ENCODE measurements at places on chromosomes 5 and 9.

- DNase-seq = no peak
These were observed 48.7 kb downstream of the TIMD4 start for GRCh38 chr5:156914371-156914737.

GRCh38 chr5:128407944-128408343, 130.1 kb downstream of the FBN2 start:
- no peak for DNase-seq

- no peak for DNase-seq
These were observed 5.6 kb downstream of the WNK2 start for GRCh38 chr9:93189369-93190132.

GRCh38 chr5:162886717-162887116, 550.7 kb upstream of the CCNG1 start:
- no peak for DNase-seq

DNA sequence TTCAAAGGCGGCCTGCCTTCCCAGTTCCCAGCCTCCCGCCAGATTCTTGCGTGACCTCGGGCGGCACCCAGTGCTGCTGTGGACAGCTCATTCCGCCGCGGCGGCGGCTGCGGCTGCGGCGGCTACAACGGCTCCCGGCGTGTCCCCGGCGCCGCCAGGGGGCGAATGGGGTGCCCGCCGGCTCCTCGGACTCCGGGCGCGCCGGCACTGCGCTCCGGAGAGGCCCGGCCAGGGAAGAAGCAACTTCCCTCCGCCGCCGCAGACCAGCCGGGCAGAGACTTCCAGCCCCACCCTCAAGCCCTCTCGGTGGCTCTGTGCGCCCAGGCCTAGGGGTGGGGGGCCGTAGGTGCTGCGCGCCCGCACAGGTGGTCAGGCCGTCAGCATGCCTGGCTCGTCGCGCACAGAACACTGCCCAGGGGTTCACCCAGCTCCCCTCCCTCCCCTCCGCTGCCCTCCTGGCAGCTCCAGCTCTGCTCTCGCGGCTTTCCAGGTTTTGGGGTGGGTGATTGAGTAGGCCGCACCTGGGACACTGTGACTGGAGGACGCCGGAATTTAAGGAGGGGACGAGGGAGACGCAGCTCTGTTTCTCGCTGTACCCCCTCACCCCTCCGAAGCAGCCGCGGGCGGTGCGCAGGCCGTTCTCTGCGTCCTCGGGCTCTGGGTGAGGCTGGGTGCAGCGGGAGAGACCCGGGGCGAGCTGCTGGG, 20.2 kb downstream of the IGIP start:
- DNase-seq = no peak

DNA sequence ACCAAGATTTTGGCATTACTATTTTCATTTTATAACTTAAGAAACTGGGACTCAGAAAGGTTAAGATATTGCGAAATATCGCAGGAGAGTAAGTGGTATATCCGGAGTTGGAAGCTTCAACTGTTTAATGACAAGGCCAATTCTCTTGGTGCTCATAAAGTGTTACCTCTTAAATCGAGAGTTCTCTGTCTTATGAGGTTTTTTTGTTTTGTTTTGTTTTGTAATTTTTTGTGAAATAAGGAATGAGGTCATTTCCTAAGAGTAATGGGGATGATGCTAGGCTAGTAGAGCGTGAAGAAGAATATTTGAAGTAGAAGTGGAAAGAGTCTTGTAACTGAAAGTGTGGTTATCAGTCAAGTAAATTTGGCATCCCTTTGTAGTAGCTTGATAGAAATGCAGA, 183.2 kb upstream of the DAB2 start:
- no peak for DNase-seq

- no peak for DNase-seq
These were observed 19.8 kb downstream of the GABBR2 start for GRCh38 chr9:98688710-98689495.

DNA sequence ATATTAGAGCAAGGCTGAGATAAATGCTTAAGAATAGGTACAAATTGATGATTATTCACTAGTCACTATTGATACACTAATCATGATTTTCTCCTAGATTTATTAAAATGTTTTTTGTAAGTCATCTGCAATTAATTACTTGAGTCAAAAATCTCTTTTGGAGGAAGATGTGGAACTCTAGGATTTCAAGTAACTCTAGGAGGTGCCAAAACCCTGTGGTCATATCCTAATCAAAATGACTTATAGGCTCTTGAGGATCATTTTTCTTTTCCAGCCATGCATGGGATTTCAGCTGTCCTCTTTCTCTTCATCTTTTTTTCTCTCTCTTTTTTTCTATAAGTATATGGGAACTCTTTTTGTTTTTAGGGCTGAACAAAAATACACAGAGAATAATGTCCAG, 141.8 kb upstream of the CD180 start:
- DNase-seq = no peak

DNA sequence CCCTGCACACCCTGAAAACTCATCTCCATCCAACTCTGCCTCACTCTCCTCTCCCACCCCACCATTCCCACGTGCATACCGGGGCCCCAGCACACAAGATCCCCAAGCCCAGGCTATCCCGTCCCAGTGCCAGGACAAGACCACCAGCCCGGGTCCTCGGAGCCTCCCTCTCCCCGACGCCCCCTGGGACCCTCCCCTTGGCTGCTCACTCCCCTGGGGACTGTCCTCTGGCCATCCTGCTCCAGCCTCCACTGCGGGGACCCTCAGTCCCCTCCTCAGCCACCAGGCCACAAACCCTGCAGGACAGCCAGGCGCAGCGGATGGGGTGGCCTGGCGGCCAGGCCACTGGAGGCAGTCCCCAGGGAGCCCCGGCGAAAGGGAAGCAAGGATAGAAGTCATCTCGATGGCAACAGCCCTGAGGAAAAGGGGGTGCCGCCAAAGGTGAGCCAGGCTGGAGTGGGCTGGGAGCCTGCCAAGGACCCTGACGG, 62.8 kb downstream of the C9orf50 start:
- no peak for DNase-seq
